ENCODE measurements at places on chromosomes 5 and 9.

GRCh38 chr9:126490214-126490631 lies 123.5 kb upstream of the LMX1B start:
- H3K36me3 ChIP-seq, result no peaks in the 10 kb centered on the region
- no peaks in the 10 kb centered on the region for H3K27me3 ChIP-seq
- H3K4me3 ChIP-seq, result no peak overlapping the region
- no peak overlapping the region for H3K27ac ChIP-seq
- DNase-seq, result no peak

DNA sequence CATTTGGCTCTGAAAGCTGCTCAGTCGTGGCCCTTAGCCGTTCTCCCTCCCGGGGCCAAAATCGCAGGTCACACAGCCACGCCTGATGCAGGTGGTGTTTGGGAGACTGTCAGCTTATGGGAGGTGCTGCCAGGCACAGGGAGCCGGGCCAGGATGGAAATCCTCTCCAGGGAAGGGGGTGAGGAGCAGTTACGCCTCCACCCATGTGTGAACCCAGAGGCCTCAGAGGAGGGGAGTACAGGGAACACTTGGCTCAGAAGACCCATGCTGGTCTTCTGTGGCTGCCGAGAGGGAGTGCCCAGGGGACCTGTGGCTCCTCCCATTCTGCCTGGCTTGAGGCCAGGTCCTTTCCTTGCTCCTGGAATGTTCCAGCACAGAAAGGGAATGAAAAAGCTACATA lies 3.6 kb upstream of the OLFM1 start:
- H3K36me3 ChIP-seq, result no peaks in the 10 kb centered on the region
- H3K4me1 ChIP-seq, result peaks cover 15% of the 10 kb centered on the region
- no peak overlapping the region for H3K4me3 ChIP-seq
- DNase-seq, result no peak
- H3K27me3 ChIP-seq, result peaks cover 9% of the 10 kb centered on the region

GRCh38 chr5:53261245-53261644 lies 151.7 kb upstream of the MOCS2 start:
- H3K27me3 ChIP-seq, result no peaks in the 10 kb centered on the region
- H3K27ac ChIP-seq, result no peak overlapping the region
- no peaks in the 10 kb centered on the region for H3K4me1 ChIP-seq
- H3K4me3 ChIP-seq, result no peak overlapping the region
- DNase-seq, result no peak

DNA sequence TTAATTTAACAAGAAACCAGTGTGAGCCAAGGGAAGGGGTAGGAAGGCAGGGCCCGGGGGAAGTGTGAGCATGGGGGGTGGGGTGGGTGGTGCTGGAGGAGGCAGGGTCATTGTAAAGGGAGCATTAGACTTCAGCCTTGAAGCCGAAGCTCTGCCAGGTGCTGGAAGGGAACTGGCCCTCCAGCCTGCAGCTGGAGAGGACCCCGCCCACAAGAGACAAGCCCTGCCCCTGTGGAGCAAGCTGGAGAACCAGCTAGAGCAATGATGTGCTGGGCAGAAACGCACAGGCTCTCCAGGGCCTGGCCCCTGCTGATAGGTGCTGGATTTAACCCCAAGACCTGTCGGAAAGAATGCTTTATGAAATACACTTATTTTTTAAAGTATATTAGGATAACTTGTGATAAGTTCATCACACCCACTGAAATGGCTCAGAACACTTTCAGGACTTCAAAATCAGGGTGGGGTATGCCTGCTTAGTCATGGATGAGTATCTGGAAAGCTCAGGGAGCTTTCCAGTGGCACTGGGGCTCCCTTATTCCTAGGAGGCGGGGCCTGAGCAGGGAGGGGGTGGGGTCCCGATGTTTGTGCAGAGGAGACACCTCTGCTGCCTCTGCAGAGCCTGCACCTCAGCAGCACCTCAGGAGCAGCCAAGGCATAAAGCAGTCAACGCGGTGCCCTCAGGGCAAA lies 27.1 kb downstream of the UBE2QL1 start:
- H3K4me3 ChIP-seq, result no peak overlapping the region
- H3K4me1 ChIP-seq, result peaks cover 17% of the 10 kb centered on the region
- H3K27ac ChIP-seq, result peak overlapping the region; percentile 84

DNA sequence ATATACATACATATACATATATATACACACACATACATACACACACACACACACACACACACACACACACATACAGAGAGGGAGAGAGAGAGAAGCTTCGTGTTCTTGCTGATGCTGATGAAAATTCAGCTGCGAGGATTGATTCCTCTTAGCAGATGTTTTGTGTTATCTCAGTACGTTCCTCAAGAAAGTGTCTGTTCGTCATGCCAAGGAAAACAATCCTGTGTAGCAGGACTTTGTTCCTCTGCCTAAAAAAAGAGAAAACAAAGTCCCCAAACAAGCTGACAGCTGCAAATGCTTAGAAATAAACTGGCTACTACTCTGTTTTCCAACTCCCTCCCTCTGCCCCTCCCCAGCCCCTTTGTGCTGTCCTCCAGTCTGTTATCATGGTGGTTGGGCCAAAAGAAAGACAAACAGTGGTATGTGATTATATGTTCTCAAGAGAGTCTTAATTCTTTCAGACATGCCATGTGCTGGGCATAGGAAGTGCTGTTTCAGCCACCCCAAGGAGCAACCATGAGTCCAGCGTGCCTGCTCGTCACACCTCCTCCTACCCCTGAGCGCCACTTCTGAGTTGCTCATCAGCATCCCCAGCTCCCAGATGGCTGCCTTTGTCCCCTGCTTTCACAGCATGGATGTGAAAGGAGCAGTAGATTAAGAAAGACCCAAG lies 71.5 kb upstream of the EQTN start:
- H3K4me1 ChIP-seq, result peaks cover 80% of the 10 kb centered on the region
- H3K4me3 ChIP-seq, result peak overlapping the region; percentile 5
- H3K27ac ChIP-seq, result peak overlapping the region; percentile 94
- no peaks in the 10 kb centered on the region for H3K27me3 ChIP-seq
- no peak for DNase-seq

DNA sequence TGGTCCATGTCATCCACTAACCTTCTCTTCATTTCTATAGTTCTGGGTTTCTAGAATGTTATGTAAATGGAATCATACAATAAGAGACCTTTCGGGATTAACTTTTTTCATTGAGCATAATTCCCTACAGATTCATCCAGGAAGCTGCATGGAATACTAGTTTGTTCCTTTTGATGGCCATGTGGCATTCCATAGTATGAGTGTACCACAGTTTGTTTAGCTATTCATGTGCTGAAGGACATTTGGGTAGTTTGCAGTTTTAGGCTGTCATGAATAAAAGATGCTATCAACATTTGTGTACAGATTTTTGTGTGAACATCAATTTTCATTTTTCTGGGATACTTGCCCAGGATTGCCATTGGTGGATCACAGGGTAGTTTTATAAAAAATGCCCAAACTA lies 6.8 kb upstream of the SPTLC1 start:
- no peak for DNase-seq
- 0 out of 2 replicates have a peak, but pooled peaks cover 2% of the 10 kb centered on the region for H3K4me1 ChIP-seq
- no peak overlapping the region for H3K4me3 ChIP-seq
- H3K27me3 ChIP-seq, result peaks cover 14% of the 10 kb centered on the region

- peaks cover 18% of the 10 kb centered on the region for H3K4me1 ChIP-seq
- peak overlapping the region; percentile 79 for H3K27ac ChIP-seq
- peaks cover 56% of the 10 kb centered on the region for H3K36me3 ChIP-seq
- DNase-seq, result peak; percentile 62
These were observed 33.9 kb downstream of the SH3PXD2B start for GRCh38 chr5:172420235-172420939.

- H3K27me3 ChIP-seq, result no peaks in the 10 kb centered on the region
- peaks cover 5% of the 10 kb centered on the region for H3K4me1 ChIP-seq
- no peak overlapping the region for H3K4me3 ChIP-seq
- H3K36me3 ChIP-seq, result no peaks in the 10 kb centered on the region
- DNase-seq, result no peak
- H3K27ac ChIP-seq, result no peak overlapping the region
These were observed 1471.7 kb upstream of the C9orf72 start for GRCh38 chr9:29044959-29045358.

DNA sequence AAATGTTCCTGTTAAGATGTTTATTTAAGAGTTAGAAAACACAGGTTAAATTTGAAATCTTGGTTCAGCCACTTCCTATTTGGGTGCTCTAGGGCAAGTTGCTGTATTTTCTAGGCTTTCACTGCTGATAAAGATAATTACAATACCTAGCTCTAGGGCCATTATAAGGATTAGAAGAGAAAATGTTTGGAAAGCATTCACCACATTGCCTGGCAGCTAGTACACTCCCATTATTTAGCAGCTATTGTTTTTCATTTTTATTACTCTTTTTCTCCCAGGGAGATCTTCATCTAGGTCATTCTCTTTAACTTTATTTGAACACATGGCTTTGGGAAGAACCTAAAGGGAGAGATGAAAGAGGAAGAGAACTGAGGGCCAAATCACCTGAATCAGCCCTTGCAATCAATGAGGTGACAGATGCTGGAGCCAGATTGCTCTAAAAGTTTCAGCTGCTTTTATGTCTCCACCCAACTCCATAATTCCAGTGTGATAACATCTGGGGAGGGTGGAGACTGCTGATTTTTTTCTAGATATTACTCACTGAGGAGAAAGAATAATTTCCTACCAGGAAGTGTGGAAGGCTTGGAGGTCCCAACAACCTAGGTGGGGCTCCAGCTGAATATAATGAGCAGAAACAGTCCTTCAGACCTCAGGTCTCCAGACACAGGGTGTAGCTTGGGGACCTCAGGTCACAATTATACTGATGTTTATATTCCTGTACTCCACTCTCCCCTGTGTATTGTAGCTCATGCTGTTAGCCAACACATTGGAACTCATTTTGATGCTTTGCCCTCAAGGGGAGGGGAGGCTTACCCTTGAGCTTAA lies 640.0 kb downstream of the RAB3C start:
- DNase-seq, result no peak
- H3K27ac ChIP-seq, result no peak overlapping the region
- H3K27me3 ChIP-seq, result no peaks in the 10 kb centered on the region
- no peaks in the 10 kb centered on the region for H3K36me3 ChIP-seq
- no peak overlapping the region for H3K4me3 ChIP-seq

GRCh38 chr9:110309681-110310080 lies 28.0 kb downstream of the TXNDC8 start:
- H3K4me3 ChIP-seq, result no peak overlapping the region
- peaks cover 24% of the 10 kb centered on the region for H3K4me1 ChIP-seq
- no peaks in the 10 kb centered on the region for H3K27me3 ChIP-seq

GRCh38 chr9:13675638-13676000 lies 396.1 kb upstream of the MPDZ start:
- H3K4me3 ChIP-seq, result no peak overlapping the region
- peaks cover 14% of the 10 kb centered on the region for H3K4me1 ChIP-seq
- no peak for DNase-seq
- no peak overlapping the region for H3K27ac ChIP-seq

GRCh38 chr5:97422678-97423077 lies 239.6 kb upstream of the RIOK2 start:
- H3K4me1 ChIP-seq, result peaks cover 5% of the 10 kb centered on the region
- H3K4me3 ChIP-seq, result no peak overlapping the region
- H3K27ac ChIP-seq, result no peak overlapping the region
- no peaks in the 10 kb centered on the region for H3K36me3 ChIP-seq
- DNase-seq, result no peak
- no peaks in the 10 kb centered on the region for H3K27me3 ChIP-seq

- DNase-seq, result no peak
- no peak overlapping the region for H3K27ac ChIP-seq
- peaks cover 21% of the 10 kb centered on the region for H3K4me1 ChIP-seq
- peaks cover 5% of the 10 kb centered on the region for H3K36me3 ChIP-seq
- no peak overlapping the region for H3K4me3 ChIP-seq
These were observed 65.0 kb downstream of the STX17 start for GRCh38 chr9:99971410-99971809.

DNA sequence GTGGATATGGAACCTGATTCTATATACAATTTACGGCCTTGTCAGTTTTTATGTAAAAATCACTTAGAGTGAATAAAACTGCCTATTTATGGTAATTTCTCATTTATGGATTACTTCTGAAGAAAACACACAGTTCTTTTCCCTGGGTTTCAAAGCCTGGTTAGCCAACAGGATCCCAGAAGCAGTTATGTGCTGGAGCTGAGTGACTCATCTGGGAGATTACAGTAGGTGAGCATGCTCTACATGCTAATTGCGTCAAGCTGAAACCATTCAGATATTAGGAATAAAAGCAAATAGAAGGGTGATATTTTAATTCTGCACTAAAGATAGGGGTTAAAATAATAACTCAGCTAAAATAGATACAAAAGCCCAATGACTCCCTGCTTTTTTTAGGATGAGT lies 47.8 kb downstream of the PDE4D start:
- no peak overlapping the region for H3K4me3 ChIP-seq
- no peak overlapping the region for H3K27ac ChIP-seq
- no peaks in the 10 kb centered on the region for H3K4me1 ChIP-seq
- H3K36me3 ChIP-seq, result no peaks in the 10 kb centered on the region
- no peaks in the 10 kb centered on the region for H3K27me3 ChIP-seq

GRCh38 chr5:150313501-150313900 lies 10.8 kb upstream of the ARSI start:
- no peak overlapping the region for H3K4me3 ChIP-seq
- no peak for DNase-seq
- H3K4me1 ChIP-seq, result peaks cover 9% of the 10 kb centered on the region
- H3K36me3 ChIP-seq, result no peaks in the 10 kb centered on the region
- no peaks in the 10 kb centered on the region for H3K27me3 ChIP-seq
- no peak overlapping the region for H3K27ac ChIP-seq

DNA sequence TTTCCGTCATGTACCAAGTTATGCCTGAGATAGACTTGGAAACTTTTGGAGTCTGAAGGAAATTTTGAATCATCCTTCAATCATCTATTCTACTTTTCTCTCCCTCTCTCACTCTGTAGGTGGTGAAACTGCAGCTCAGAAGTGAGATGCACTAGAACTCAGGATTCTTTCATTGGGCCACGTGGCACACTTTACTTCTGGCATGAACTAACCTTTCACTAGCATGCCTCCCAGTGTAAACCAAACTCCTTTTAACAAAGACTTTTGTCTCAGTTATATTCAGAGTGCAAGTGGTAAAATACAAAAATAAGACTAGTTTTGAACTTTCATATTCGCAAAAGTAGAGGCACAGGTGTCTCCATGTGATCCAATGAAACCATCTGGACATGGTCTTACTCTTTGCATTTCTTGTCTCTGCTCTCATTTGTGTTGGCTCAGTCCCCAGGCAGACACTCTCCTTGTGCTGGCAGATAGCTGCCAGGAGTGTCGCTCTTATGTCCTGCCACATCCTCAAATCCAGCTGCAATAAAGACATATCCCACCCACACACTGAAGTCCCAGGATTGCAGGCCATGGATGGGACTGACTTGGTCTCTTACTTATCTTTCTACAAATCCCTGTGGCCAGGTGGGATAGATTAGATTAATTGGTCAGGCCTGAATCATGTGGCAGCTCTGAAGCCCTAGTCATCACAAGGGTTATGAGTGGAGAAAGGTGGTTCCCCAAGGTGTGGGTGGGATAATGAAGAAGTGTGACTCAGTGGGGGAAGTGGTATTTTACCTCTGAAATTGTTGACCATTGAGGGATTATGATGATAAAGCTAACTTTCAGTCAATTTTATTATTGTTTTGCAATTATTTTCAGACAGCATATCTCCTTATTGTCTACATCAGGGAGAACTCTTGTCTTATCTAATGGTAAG lies 267.5 kb downstream of the GABRB2 start:
- peaks cover 9% of the 10 kb centered on the region for H3K36me3 ChIP-seq
- H3K27ac ChIP-seq, result no peak overlapping the region
- H3K4me3 ChIP-seq, result no peak overlapping the region
- no peak for DNase-seq
- no peaks in the 10 kb centered on the region for H3K27me3 ChIP-seq
